ENCODE measurements at places on chromosomes 7 and 10. TPM values are rescaled to one million over a fixed set of nuclear protein-coding genes. Genes with fewer than 3 reads are reported as not detected.

- DNase-seq, result no peak
- no peak overlapping the region for H3K27ac ChIP-seq
These were observed 66.0 kb downstream of the SLC25A40 start for GRCh38 chr7:87810130-87810529.

- H3K4me1 ChIP-seq, result no peaks in the 10 kb centered on the region
- DNase-seq, result no peak
- no peaks in the 10 kb centered on the region for H3K27me3 ChIP-seq
- H3K27ac ChIP-seq, result no peak overlapping the region
These were observed 250.5 kb downstream of the SDK1 start for GRCh38 chr7:3551536-3551935.

DNA sequence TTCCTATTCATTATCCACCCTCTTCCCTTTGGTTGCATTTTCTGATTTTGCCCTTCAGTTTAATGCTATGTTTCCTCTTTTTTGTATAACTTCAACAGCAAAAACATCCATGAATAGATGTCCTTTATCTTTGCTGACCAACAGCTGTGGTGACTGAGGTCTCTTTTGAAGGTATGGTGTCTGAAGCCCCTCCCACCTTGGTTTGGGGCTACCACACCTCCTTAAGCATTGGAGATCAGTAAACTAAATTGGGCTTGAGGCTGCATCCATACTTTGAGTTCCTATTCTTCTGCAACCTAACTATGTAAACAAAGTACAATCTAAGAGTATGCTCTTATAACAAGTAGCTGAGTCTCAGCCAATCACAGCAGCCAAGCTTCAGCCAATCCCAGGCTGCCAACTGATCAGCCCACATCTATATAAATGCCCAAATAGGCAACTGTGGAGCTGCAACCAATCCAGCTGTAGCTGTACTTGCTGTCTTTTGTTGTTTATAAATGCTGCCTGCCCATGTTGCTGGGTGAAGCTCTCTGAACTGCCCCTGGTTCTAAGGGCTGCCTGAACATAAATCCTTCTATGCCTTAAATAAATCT is 69.4 kb upstream of the PDLIM1 start:
- no peak overlapping the region for H3K27ac ChIP-seq
- peaks cover 17% of the 10 kb centered on the region for H3K36me3 ChIP-seq
- no peaks in the 10 kb centered on the region for H3K27me3 ChIP-seq
- no peaks in the 10 kb centered on the region for H3K4me1 ChIP-seq

GRCh38 chr10:46270086-46270811 is 16.5 kb upstream of the ANTXRL start:
- H3K27ac ChIP-seq, result no peak overlapping the region
- H3K4me3 ChIP-seq, result no peak overlapping the region
- no peaks in the 10 kb centered on the region for H3K4me1 ChIP-seq
- no peaks in the 10 kb centered on the region for H3K36me3 ChIP-seq

BLNK gene
- 1.2 TPM for total RNA-seq

DNA sequence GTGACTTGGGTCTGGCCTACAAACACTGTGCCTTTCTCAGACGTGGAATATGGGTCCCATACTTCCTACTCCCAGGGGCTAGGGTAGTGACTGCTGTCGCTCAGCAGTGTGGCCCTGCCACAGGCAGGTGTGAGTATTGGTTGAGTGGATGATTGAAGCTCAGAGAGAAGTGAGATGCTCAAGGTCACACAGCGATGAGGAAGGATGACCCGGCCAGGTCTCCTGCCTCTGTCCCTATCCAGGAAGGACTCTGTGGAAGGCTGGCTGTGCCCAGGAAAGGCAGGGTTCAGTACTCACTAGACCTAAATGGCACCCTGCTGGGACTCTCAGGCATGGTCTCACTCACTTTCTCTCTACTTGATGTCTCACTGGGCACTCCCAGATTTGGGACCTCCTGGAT is 2.8 kb downstream of the PRF1 start:
- no peaks in the 10 kb centered on the region for H3K27me3 ChIP-seq
- no peak for DNase-seq
- H3K27ac ChIP-seq, result no peak overlapping the region
- H3K4me1 ChIP-seq, result peaks cover 45% of the 10 kb centered on the region
- H3K4me3 ChIP-seq, result no peak overlapping the region

DNA sequence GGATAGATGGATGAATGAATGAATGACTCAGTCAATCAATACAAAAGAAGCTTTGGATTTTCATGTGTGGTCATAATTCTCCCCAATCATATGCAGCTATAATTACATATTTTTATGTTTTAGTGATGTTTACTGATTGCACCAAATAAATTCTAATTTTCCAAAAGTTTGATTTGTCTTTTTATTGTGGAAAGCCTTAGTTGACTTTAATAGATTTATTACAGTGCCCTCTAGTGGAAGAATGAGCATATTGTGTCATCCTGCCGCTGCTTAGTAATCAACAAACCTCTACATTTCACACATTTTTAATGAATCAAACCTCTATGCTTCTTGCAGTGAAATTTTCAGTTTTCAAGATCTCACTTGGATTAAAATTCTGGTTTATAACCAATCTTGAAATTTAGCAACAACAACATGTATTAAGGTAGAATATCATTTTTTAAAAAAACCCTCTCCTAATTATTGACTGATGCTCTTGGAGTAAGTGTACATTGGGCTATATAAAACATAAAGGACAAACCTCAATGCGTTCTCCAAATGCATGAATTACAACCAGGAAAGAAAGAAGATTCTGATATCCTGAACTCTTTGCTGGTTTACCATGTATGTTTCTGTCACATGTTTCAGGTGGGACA is 55.6 kb upstream of the PNLIP start:
- H3K27me3 ChIP-seq, result peaks cover 2% of the 10 kb centered on the region
- H3K27ac ChIP-seq, result no peak overlapping the region
- peaks cover 2% of the 10 kb centered on the region for H3K4me1 ChIP-seq

- no peaks in the 10 kb centered on the region for H3K27me3 ChIP-seq
- H3K4me1 ChIP-seq, result peaks cover 3% of the 10 kb centered on the region
- no peaks in the 10 kb centered on the region for H3K36me3 ChIP-seq
- no peak overlapping the region for H3K27ac ChIP-seq
These were observed 266.2 kb upstream of the RNF32 start for GRCh38 chr7:156374335-156374734.

DNA sequence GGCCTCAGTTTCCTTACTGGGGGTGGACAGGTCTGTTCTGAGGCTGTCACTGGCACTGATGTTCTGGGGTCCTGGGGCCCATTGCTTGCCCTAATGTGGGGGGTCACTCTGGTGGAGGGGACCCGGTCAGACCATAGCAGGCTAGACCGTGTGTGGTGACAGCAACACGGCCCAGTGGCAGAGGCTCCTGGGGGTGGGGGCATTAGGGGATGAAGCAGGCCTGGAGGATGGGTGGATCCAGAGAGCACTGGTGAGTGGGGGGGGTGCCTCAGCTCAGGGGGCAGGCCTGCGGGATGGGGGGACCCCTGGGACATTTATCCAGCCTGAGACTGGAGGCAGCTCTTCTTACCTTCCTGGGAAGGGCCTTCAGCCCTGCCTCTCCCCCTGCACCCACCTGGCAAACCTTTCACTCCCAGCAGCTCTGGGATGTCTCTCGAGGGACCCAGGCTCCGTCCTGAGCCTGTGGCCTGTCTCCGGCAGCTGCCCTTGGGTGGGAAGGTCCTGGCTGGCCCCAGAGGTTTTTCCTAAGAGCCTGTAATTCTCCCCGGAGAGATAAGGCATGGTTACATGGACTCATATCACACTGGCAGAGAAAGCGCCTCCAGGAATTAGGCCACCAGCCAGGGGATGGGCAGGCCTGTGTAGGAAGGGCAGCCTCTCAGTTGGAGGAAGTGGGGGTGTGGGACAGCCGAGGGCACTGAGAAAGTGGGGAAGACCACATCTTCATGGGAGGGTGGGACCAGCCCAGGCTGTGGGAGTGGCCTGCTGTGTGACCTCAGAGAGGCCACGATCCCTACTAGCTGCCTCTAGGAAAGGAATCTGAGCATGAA is 147.7 kb downstream of the UBE2H start:
- no peaks in the 10 kb centered on the region for H3K36me3 ChIP-seq
- peak overlapping the region; percentile 19 for H3K4me3 ChIP-seq
- DNase-seq, result peak; percentile 27
- H3K27ac ChIP-seq, result peak overlapping the region; percentile 91

DNA sequence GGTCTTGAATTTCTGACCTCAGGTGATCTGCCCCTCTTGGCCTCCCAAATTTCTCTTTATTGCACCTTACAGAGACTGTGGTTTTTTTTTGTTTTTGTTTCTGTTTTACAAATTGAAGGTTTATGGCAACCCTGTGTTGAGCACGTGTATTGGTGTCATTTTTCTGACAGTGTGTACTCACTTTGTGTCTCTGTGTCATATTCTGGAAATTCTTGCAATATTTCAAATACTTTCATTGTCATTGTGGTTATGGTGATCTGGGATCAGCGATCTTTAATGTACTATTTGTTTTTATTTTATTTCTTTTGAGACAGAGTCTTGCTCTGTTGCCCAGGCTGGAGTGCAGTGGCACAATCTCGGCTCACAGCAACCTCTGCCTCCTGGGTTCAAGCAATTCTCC is 89.8 kb downstream of the PRTFDC1 start:
- H3K4me1 ChIP-seq, result peaks cover 5% of the 10 kb centered on the region
- DNase-seq, result no peak
- H3K27me3 ChIP-seq, result no peaks in the 10 kb centered on the region
- no peak overlapping the region for H3K4me3 ChIP-seq
- no peaks in the 10 kb centered on the region for H3K36me3 ChIP-seq

DNA sequence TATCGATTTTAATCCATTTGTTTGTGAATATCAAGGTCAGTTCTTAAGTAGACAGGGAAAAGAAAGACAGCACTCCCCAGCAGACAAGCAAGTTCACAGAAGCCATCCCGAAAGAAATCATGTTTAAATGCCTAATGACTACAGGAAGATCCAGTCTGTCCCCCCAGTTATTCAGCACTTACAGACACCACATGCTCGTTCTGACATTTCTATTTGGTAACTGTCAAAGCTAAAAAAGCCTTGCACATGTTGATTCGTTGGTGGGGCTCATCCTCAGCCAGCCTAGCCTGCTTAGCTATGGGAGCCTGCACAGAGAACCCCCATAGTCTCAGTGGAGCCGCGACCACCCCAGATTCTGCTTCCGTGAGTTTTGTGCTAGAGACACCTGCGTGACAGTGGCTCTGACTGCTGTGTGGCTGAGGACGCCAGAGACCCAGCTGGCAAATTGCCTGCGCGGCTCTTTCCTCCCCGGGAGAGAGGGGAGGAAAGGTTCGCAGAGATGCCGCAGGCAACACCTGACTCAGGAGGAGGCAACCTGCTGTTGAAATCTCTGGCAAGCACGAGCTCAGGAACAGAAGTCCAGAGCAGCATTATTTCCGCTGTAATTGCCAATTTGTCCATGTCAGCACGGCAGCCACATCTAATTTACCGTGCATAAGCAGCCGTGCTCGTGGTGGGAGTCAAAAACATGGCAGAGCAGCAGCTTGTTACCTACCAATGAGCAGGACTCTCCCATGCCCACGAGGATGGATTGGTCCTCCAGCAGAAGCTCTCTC is 194.2 kb downstream of the GPAM start:
- H3K36me3 ChIP-seq, result no peaks in the 10 kb centered on the region
- no peaks in the 10 kb centered on the region for H3K27me3 ChIP-seq
- H3K4me1 ChIP-seq, result no peaks in the 10 kb centered on the region
- H3K4me3 ChIP-seq, result no peak overlapping the region
- no peak for DNase-seq

WASL gene
- 11.4 TPM for total RNA-seq

OR6B1 gene
- not detected for total RNA-seq

SFTPD gene
- 1.1 TPM for total RNA-seq

DNA sequence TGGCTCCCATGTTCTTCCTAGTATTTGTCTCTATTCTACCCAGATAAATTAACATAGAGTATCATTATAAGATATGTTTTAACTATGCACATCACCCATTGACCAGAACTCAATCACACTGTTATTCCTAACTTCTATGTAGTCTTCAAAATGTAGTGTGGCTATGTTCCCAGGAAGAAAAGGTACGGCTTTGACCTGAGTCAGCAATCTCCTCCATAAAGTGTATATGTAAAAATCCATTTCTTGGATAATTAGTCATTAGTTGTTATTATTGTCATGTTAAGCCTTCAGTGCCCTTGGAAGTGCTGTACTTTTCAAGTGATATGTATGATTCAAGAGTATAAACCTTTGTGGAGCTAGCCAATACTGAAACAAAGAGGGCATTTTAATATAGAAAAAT is 444.0 kb upstream of the ZWINT start:
- H3K36me3 ChIP-seq, result no peaks in the 10 kb centered on the region
- H3K4me1 ChIP-seq, result no peaks in the 10 kb centered on the region
- H3K27ac ChIP-seq, result no peak overlapping the region

DNA sequence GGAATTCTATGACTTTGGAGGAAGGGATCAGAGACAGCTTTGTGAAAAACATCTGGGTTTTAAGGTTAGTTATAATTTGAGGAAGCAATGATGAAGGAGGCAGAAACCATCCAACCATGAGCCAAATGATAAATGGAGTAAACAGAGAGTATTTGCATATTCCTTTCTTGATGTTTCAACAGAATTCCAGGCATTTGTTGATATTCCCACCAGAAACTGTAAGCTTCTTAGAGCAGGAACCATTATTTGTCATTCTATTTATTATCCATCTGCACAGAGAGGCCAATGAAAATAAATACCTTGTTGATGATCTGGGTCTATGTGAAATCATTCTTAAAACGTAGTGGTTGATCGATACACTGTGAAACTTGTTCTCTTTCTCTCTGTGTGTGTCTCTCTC is 715.3 kb downstream of the INHBA start:
- no peak for DNase-seq
- no peaks in the 10 kb centered on the region for H3K27me3 ChIP-seq
- no peak overlapping the region for H3K4me3 ChIP-seq

TUBAL3 gene
- total RNA-seq, result 0.09 TPM

DNA sequence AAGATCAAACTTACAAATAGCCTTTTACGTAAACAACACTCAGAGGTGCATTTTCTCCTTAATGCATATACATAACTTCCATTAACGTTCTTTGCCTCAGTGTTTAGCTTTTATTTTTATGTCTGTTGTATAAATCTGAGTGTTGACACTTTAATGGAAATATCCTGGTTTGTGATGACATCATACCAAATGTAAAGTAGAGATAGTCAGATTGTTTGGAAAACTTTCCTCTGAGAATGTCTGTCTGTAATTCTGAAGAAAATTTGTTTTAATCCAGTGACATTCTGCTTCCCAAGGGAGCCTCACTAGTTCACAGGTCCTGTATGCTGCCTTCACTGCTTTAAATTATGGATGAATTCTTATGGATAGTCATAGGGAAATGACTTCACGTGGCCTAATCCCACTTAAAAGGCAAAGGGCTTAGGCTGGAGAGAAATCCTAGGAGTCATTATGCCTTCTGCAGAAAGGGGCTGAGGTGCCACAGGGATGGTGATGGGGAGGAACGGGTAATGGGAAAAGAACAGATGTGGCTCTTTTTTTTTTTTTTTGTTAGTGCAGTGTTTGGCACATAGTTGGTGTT is 93.2 kb downstream of the DNAJB9 start:
- no peak for DNase-seq
- H3K4me1 ChIP-seq, result no peaks in the 10 kb centered on the region
- H3K27ac ChIP-seq, result no peak overlapping the region

DNA sequence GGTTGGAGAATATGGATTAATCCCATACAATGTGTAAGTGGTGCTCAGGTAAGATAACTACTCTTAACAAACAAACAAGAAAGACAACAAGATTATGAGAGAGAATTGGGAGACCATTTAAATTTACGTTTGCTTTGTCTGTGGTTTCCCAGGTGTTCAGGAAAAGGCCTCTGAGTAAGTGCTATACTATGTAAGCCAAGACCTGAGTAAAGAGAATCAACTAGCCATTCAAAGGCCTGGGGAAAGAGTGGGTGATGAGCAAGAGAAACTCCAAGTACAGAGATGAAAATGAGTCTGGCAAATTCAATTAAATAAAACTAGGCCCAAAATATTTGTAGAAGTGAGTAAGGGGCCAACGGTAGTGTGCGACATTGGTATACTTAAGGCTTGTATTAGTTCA is 9.9 kb downstream of the CSTF2T start:
- H3K4me1 ChIP-seq, result no peaks in the 10 kb centered on the region
- H3K4me3 ChIP-seq, result no peak overlapping the region
- DNase-seq, result no peak
- no peaks in the 10 kb centered on the region for H3K36me3 ChIP-seq

All from muscle of leg (tissue), 16 donors.